ENCODE measurements at places on chromosomes 5 and 9.

DNA sequence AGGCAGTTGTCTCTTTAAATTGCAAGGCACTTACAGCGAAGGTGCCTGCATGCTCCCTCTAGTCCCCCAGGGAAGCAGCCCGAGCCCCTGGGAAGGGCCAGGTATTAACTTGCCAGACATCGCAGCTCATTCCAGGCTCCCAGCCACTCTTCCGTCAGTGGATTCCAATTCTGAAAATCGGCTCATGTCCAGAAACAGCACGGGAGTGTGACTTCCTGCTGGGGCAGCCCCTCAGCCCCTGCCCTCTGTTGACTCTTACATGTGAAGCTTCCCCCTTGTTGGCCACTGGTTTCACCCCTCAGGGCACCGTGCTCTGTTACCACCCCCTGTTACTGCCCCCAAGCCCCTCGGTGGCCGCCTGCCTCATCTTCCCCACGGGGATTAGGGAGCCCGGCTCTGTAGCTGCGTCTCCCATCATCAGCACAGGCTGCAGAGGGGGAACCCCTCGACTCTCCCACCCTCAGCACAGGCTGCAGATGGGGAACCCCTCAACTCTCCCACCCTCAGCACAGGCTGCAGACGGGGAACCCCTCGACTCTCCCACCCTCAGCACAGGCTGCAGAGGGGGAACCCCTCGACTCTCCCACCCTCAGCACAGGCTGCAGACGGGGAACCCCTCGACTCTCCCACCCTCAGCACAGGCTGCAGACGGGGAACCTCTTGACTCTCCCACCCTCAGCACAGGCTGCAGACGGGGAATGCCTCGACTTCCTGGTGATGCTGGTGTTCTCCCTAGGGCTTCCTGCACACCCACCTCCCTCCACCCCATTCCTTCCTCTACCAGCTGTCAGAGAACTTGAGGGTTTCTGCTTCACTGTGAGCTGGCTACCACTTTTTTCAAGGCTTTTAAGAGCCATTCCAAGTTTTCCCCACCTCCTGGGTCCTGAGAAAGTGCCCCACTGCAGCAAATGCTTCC lies 11.1 kb upstream of the CACNA1B start:
- no peak for DNase-seq

DNA sequence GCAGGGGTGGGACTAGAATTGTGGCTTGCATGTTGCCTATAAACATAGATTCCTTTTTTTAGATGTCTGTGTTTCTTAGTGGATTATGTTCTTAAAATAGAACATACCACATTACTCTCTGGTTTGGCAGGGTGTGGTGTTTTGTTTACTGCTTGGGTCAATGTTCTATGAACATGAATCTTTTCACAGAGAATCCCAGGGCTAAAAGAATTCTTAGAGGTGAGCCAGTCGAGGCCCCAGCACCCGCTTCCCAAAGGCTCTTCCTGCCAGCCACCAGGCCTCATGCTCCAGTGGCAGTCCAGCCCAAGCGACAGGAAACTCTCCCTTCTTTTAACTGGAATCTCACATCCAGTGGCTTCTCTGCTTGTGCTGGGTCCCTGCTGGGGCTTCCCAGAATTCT lies 126.6 kb downstream of the C9orf152 start:
- DNase-seq = no peak

- no peak for DNase-seq
Observed at GRCh38 chr5:90483206-90483605, 8.5 kb downstream of the POLR3G start.

DNA sequence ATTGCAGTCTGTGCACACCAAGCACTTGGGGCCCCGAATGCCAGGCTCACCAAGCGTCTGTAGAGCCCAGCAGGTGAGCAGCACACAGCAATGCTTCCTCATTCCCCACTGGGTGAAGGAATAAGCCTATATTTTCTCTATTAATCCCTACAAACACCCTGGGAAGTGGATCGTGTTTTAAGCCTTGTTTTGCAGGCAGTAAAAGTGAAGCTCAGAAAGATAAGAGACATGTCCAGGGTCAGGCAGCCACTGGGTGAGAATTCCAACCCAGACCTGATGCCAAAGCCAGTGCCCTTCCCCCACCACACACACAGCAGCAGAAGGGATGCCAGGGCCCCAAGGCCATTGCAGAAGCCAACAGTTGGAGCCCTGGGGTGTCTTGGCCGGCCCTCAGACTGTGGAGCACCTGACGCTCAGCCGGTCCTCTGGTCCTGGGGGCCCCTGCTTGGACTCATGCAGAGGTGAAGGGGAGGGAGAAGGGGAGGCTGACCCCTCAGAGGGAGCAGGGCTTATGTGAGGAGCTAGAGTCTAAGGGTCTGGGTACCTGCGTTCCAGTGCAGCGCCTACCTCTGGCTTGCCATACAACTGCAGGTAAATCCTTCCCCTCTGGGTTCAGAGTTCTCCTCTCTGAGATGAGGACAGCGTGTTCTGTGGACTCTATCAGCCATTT lies 26.3 kb upstream of the SYNPO start:
- no peak for DNase-seq

DNA sequence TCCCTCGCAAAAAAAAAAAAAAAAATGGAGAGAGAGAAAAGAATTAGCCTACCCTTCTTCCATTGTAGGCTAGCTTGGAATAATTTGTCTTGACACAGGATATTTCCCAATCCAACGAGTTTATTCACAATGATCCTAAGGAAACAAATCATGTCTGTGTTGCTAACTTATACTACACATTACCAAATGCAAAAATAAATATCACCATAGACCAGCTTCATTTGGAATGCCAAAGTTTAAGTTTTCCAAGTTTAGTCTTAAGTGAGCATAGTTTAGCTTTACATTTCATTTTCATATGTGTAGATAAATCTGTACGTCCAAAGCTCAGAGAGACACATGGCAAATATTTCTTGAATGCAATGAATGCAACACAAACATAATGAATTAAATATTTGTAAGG lies 1106.2 kb upstream of the DMAC1 start:
- no peak for DNase-seq

DNA sequence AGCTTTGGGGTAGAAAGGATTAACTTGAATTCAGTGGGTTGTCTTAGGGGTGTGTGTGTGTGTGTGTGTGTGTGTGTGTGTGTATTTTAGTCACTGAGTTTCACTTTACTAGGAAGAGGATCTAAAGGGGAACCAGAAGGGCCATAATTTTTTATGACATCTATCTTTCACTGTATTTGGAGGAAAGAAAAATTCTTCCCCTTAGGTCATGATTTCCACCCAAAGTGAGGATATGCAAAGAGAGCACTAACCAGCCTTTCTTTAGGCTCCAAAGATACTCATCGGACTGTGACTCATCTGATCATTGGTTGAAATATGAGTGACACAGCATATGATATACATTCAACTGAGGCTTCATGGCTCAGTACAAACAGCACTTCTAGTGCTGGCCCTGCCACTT lies 75.2 kb upstream of the RASGRF2 start:
- DNase-seq = no peak

GRCh38 chr5:129367883-129368282 lies 92.2 kb upstream of the ADAMTS19 start:
- DNase-seq = no peak

DNA sequence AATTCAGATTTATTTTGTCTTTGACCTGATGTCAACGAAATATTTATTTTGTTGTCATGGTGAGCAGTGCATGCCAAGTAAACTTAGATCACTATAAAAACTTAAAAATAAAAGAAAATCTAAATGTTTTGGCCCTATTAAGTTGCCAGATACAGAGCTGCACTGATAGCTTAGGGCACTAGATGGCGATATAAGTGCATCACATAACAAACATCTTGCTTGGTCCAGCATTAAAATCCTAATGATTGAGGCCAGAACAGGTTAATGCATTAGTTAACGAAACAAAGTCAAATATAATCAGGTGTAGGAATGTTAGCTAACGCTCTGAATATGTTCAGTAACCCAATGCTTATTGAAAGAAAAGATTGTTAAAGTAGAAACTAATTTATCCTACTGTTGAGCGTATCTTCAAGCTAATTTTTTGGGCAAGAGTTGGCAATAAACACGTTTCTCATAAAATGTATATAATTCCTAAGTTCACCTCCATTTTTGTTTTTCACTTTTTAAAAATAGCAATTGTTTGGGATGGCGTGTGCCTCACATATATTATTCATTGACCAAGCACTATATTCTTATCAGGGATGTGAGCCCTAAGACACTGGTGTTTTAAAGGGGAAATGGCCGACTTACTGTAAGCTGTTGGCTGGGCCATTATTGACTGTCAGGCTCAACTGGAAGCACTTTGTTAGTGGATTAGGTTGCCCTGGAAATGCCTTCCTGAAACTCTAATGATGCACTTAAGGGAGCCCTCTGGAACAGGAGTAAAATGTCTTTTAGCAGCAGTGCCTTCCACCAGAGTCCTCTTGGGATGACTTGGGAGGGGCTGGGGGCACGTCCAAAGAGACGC lies 33.3 kb downstream of the KCTD16 start:
- DNase-seq = no peak

DNA sequence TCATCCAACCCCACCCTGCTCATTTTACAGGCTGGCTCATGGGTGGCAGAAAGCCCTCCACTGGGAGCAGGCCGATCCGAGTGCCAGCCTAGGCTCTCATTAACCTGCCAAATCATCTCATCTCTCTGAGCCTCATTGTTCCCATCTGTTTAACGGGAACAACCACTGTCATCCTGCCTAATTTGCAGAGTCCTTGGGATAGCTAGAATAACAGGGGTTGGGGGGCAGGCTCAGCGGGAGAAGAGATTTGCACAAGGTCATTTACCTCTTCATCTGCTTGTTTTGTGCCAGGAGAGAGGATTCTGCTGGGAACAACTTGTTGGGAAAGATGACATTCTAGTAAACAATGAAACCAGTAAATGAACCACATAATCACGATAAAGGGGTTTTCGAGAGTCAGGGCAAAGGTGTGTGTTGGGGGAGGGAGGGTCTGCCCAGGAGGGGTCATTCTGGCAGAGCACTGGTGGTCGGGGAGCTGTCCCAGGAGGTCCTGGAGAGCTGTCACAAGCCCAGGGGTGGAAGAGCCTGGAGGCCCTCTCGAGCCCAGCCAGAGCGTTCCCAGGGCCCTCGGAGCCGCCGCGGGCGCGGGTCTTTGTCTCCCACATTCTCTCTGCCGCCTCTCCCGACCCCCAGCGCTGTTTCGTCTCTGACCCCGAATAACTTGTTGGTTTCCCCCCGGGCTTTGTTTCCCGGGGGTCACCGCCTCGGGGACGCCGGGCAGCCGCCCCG lies 22.8 kb upstream of the NDST1 start:
- DNase-seq = no peak

DNA sequence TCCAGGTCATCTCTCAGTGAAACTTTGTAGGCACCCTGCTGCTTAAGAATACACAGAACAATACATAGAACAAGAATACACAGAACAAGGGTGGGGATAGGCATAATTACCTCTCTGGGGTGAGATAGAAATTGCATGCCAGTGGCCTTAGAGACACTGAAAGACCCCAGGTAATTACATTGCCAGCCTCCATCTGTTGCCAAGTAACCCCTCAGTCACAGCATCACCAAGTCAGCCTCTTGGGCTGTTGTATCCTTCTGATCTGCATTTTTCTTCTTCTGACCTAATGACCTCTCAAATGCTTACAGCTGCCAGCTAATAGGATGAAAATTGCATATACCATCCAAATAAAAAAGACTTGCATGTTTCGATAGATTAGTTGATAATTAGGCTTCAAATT lies 167.7 kb downstream of the GRIA1 start:
- no peak for DNase-seq

GRCh38 chr5:36417221-36417620 lies 115.5 kb upstream of the RANBP3L start:
- DNase-seq = no peak
